ENCODE measurements at places on chromosomes 2 and 18.

DNA sequence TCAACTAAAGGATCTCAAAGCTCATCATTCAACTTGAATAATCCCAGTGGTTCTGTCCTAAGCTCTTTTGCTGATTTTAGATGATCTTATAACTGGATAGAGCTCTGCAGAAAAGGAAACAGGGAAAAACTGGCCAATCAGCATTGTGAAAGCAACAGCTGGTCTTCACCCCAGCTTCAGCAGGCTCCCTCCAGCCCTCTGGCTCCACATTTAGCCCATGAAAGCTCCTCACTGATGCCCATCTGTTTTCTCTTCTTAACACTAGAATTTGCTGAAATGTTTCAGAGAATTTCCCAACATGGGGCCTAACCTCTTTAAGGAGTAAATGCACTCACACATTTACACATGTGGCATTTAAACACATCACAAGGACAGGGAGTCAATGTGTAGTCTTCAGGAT is 223.3 kb downstream of the CNTNAP5 start:
- DNase-seq, result no peak

DNA sequence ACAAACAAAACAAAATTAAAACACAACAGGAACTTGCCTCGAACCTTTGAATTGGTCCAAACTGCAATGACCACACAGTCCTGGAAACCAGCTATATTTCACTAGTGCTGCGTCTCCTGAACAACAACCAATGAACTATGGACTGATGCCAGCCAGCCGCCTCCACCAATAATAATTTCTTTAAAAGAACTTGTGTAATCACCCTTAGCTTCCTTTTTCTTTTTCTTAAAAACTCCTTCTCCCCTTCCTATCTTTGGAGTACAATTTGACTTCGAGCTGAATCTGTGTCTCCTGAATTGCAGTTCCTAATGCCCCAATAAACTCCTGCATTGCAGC is 1.6 kb upstream of the CXXC1 start:
- DNase-seq, result no peak

DNA sequence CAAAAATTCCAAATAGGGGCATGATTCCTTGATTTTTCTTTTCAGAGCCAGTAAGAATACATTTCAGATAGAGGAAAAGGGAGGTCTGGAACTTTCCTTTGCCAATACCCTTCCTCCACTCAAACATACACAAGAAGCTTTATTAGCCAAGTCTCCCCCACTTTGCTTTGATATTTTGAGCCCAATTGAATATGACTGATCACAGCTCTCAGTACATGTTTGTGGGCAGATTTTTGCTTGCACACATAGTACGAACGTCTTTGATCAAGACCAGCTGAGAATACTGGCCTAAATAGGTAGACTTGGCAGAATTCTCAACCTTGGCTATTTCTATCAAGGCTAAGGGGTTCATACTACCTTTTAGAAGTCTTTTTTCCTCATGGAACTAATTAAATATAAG is 148.8 kb upstream of the PGAP1 start:
- DNase-seq, result no peak

DNA sequence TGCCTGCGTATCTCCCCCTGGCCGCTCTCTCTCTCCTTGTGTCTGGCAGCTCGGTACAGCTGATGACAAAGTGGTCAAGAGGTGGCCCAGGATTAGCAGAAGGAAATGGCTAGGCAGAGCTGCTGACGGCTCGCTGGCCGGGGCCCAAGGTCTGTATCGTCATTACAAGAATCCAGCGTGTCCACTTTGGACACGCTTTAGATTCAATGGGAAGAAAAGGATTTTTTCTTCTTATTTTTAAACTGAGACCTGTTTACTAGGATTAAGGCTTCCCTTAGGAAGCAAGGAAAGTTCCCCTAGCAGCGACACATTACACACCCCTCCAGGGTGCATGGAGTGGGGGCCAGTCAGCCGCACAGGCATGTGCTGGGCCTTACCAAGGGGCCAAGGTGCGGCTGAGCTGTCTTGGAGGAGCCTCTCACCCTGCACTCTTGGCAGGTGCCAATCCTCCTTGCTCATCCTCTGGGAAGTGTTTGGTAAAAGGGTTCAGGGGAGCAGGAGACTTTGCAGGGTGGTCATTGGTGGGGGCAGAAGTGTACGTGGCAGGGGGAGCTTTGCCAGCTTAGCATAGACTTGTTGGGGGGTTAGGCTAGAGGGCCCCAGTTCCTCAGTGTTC is 76.8 kb downstream of the POLR1A start:
- DNase-seq, result no peak

GRCh38 chr2:109685453-109685852 is 71.3 kb downstream of the SOWAHC start:
- no peak for DNase-seq

DNA sequence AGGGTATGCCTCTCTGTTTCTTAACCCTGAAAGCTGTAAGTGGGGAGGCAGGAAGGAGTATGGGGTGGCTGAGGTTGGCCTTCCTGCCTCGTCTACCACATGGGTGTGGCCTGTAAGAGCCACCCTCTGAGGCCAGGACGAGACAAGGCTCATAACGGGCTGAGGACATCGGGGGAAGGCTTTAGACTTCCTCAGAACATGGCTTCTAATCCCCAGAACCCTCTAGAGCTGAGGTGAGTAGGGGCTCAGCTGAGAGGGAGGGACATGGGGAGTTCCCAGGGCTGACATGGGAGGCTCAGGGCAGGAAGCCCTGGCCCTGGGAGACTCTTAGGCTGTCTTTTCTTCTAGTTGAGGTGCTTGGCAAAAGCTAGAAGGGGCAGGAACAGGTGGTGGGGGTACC is 36.7 kb downstream of the EMX1 start:
- DNase-seq, result no peak
